ENCODE measurements at places on chromosomes 7 and 10.

- no peak for DNase-seq
These were observed 12.8 kb upstream of the LRRC4 start for GRCh38 chr7:128044064-128044463.

DNA sequence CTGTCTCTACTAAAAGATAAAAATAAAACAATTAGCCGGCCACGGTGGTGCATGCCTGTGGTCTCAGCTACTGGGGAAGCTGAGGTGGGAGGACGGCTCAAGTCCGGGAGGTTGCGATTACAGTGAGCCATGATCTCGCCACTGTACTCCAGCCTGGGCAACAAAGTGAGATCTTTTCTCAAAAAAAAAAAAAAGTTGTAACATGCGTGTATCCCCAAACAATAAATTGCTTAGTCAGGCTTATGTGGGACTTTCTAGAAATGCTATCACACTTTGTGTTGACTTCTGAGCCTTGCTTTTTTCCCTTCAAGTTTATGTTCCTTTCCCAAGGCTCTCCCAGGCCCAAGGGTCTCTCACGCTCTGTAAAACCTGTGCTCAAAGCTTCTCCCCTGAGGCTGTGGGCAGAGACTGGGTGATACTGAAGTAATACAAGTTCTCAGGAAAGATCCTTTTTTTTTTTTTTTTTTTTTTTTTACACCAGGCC, 88.0 kb upstream of the TNS3 start:
- DNase-seq = no peak

DNA sequence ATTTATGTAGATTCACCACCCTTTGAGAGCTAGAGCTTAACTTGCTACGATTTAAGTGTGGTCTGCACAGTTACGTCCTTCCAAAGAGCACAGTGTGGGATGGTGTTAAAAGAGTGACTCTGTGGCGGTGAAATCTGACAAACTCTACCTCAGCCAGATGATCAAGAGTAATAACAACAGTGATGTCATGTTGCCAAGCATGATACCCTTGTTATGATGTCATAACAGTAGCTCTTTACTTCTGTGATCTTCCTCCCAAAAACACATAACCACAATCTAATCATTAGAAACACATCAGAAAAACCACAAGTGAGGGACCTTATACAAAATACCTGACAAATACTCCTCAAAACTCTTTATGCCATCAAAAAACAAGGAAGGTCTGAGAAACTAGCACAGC, 649.3 kb downstream of the POM121L12 start:
- no peak for DNase-seq

DNA sequence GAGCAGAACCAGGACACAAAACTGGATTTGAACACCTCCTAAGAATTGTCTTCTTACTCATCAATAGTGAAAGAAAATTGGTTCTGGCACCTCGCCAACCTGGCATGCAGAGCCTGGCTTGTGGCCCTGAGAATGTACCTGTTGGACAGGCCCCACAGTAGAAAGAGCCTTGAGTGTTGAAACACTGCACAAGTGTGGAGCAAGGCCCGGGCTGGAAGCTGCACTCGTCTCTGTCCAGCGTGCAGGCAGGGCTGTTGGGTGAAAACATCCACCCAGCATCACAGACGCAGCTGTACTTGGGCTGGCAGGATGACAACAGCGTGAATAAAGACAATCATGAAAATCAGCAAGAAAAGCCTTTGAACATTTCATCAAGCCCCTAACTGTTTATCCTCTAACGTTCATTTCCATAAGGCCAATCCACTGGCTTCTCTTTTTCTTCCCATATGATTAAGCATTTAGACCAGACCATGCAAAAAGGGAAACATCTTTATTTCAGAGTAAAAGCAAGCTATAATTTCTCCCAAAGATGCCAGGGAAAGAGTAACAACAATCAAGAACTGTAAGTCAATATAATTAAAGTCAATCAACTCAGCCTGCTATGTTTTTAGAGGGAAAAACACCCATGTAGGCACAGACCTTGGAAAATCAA, 15.6 kb downstream of the CUBN start:
- no peak for DNase-seq

DNA sequence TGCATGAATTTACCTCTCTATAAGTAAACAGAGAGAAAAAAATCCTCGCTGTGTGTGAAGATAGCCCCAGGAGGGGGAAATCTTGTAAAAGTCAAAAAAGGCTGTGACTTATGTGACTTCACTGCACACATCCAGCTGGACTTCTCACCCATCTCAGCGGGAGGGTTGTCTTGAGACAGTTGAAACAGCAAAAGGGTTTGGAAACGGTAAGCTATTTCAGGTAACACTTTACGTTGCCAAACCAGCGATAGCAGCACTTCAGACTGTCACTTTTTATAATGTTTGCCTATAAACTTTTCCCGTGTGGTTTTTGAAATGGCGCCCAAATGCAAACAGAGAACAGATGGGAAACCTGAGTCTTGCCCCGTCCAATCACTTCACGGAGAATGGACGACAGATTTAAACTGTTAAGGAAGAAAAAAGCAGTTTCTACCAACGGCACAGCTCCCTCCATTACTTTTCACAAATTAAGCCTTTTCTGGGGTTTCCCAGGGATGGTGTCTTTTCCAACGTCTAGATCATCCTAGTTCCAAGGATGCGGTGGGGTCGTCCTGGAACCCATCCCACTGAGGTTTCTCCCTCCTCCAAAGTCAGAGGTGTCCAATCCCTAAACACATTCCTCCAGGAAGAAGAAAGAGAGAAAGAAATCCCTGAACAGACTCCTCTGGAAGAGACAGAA, 25.2 kb downstream of the FGFR2 start:
- no peak for DNase-seq

DNA sequence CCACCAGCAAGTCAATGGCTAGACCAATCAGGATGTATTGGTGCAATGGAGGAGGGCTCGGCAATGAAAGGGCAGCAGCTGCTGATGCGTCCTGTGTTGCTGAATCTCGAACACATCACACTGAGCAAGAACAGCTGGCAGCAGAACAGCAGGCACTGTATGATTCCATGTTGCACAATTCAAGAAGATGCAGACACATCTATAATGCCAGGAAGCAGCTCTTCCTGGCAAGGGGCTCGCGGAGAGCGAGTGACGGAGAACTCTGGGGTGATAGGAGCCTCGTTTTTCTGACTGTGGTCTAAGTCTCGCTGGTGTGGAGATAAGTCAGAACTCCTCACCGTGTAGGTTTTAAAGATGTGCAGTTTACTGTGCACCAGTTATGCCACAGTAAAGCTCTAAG, 24.8 kb upstream of the PFKP start:
- no peak for DNase-seq

DNA sequence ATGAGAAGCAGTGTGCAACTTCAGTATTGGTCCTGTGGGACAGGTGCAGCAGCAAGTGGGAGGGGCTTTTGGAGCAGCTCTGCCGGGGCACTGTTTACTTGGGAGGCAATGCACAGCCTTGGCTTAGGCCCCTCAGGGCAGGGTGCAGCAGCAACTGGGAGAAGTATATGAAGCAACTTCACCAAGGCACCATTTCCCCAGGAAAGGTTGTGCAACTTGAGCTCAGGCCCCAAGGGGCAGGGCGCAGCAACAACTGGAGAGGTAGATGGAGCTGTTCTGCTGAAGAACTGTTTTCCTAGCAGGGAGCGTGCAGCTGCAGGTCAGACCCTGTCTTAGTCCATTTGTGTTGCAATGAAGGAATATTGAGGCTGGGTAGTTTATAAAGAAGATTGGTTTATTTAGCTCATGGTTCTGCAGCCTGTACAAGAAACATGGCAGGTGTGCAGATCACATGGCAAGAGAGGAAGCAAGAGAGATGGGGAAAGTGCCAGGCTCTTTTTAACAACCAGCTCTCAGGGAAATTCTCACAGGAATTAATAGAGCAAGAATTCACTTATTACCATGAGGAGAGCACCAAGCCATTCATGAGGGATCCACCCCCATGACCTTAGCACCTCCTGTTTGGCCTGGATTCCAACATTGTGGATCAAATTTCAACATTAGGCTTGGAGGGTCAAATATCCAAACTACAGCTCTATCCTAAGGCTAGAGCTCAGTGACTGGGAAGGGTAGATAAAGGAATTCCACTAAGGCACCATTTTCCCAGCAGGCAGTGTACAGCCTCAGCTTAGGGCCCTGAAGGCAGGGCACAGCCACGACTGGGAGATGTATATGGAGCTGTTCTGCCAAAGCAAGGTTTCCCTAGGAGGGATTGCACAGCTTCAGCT, 10.9 kb downstream of the GPR141 start:
- no peak for DNase-seq
